ENCODE measurements at places on chromosomes 16 and 17.

DNA sequence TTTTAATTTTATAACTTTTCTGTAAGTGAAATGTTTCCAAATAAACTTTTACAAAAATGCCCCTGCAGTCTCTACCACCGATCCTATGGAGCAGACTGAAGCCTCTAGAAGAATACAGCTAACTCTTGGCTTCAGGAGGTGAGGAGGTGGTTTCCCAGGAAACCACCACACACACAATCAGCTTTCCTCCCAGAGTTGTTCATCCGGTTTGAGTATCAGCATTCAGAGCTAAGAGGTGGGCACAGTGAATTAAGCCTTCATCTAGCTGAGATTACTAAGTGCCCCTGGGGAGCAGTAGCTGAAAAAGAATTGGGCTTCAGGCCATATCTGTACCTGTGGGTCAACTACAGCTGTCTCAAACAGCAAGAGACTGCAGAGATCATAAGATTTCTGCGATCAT, 139.7 kb downstream of the AATF start:
- DNase-seq = no peak

DNA sequence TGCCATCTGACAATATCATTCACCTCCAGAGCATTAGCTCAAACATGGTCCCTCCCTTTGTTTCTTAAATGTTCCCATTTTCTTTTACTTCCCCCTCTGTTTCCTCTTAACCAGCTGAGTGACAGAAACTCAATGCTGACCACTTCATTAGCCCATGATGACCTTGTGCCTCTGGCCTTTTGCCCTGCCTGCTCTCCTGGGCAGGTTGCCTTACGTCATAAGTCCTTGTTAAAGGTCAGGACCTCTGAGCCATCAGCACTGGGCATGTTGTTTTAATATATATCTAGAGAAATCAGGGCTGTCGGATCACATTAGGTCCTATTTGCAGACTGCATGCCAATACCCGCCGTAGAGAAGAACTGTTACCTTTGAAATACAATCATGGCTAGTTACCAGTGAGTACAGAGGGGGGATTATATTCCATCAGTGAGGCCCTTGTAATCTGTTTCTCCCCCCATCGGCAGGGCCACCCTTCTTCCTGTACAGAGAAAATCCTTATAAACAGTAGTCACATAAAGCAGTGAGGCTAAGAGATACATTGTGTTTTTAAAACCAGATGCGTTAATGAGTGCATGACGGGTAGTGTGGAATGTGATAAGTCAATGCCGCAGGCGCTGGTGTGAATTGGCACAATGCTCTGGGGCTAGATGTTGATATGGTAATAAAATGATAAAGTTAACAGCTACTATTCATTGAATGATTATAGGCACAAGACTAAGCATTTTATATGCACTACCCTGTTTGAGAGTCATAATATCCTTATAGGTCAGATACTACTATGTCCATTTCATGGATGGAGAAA, 94.3 kb upstream of the ZFHX3 start:
- no peak for DNase-seq

DNA sequence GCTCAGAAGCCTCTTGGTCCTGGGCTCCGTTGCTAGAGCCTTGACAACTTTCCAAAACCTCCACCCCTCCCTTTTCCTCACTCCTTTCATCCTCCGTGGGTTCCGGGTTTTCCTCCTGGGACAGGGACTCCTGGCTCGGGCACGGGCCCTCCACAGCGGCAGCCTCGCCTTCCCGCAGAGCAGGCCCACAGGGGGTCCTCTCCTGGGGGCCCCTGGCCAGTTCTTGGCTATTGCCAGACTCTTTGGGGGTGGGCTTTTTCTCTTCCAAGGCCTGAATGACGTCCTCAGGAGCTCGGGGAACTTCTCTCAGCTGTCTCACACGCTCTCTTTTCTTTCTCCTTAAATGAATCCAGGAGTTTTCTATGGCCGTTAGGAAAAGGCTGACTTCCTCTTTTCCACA, 19.3 kb upstream of the MNT start:
- DNase-seq = no peak

DNA sequence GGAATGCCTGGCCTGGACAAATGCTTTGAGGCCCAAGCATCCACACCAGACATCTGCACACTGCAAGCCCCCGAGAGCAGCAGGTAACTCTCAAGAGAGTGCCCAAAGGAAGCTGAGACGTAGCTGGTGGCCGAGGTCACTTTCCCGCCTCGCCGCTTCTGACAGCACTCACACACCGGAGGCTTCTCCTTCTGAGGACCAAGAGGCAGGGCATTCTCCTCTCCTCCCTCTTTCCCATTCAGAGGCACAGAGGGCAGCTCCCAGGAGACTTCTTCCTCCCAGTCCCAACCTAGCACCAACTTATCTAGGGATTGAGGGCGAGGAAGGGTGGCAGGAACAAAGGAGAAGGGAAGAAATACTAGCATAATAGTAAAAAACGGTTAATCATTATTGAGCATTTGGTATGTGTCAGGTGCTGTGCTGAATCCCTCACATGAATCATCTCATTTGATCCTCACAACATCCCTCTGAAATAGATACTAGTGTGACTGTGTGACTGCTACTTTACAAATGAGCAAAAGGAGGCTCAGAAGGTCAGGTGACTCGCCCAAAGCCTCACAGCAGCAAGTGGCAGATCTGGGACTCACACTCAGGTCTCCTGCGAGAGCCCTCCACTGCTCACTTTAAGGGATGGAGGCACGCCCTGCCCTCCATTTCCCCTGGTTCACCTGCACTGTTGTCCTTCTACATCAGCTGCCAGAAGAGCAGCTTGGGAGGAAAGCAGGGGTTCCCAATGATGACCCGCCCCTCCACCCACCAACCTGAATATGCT, 41.8 kb downstream of the MYO18A start:
- no peak for DNase-seq

GRCh38 chr17:77580531-77581270, 377.8 kb upstream of the TNRC6C start:
- DNase-seq = no peak

- DNase-seq = no peak
These were observed 1.6 kb upstream of the IL32 start for GRCh38 chr16:3063625-3064386.

- peak; percentile 28 for DNase-seq
These were observed 544 bp downstream of the CYB561 start for GRCh38 chr17:63445571-63445953.

Measured in stimulated activated CD8-positive, alpha-beta memory T cell treated with anti-CD3 and anti-CD28 coated beads, Interleukin-2, amount 100 ng/mL, for 1 hour (primary cell).